ENCODE measurements at places on chromosomes 4 and X.

DNA sequence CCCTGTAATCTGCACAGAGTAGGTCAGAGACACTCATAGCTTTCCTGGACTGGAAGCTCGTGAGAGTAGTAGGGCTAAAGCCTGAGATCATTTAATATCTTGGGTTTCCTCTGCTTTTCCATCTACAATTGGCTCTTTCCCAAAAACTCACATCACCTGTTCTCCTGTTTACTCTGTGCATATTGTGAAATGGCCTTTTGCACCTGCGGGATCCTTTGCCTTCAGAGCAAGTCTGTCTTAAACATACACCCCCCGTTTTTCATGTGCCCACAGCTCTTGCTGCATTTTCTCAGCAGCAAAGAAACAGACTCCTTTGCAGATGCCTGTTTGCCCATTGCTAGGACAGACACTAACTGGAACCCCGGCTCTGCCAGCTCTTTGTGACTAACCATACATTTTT is 608.3 kb upstream of the PCDH10 start:
- DNase-seq = no peak

- no peak for DNase-seq
Measured at GRCh38 chr4:36206012-36206411, 38.3 kb downstream of the ARAP2 start.

- DNase-seq = no peak
Measured at GRCh38 chr4:147943159-147943638, 211.3 kb downstream of the ARHGAP10 start.

- DNase-seq = no peak
Measured at GRCh38 chr4:107391630-107392028, 328.4 kb downstream of the PAPSS1 start.

DNA sequence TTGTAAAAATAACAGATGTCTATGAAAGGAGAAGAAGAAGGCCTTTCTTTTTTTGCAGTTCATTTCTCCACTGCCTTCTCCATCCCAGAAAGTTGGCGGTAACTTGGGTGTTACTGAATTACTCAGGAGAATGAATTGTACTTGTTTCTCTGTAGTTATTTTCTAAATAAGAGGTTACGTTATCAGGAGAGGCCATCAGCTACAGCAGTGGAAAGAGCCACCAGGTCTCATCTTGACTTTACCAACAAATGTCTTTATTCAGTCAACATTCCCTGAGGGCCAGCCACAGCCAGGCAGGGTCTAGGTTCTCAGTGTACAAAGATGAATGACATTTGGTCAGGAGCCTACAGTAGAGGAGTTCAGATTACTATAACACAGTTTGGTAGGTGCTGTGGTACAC is 8.1 kb downstream of the HADH start:
- DNase-seq = no peak

DNA sequence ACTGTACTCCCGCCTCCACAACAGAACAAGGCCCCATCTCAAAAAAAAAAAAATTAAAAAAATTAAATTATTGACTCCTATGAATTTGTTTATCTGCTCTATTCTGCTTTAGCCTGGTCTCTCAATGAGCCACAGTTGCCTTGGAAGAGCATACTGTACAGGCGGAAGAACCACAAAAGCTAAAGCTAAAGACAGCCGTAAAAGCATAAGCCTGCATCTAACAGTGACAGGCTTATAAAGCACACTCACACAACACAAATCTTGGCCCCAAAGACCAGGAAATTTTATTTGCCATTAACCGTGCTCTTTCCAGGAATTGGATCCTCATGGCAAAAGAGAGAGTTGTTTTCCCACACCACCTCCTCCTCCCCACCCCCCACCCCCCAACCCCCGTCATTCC is 53.5 kb upstream of the KLF3 start:
- no peak for DNase-seq

GRCh38 chrX:50103866-50104566 is 96.8 kb downstream of the AKAP4 start:
- peak; percentile 10 for DNase-seq

DNA sequence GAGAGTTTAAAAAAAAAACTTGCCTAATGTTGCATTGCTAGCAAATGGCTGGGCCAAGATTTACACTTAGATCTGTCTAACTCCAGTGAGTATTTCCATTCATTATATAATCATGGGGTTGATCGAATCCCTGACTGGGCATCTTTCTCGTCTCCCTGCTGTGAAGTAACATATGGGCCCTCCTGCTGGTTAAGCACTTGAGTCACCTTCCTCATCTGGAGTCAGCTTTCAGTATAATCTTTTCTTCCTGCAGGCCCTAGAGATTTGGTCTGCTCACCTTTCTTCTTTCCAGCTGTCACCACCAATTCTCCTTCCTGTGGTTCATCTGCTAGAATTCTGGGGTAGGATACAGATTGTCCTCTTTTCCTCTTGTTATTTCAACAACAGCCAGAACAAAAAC is 41.6 kb downstream of the TIGD2 start:
- peak; percentile 17 for DNase-seq

DNA sequence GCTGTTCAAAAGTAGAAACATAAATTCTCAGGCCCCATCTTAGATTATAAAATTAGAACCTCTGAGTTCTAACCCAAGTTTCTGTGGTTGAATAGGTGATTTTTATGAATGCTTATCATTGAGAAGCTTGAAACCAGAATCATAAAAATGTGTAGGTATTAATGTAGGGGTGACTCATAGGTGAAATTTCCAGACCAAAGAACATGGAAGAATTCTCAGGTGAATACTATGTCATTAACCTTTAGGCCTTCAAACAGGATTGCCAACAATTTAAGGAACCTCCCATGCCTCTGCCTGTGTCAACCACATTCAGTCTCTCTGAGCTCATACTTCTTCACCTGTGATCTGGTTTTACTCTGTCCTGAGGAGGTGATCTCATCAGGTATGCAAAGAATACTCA is 177.8 kb downstream of the NPFFR2 start:
- no peak for DNase-seq

- peak; percentile 35 for DNase-seq
Measured at GRCh38 chrX:19863857-19864223, 23.6 kb downstream of the SH3KBP1 start.

DNA sequence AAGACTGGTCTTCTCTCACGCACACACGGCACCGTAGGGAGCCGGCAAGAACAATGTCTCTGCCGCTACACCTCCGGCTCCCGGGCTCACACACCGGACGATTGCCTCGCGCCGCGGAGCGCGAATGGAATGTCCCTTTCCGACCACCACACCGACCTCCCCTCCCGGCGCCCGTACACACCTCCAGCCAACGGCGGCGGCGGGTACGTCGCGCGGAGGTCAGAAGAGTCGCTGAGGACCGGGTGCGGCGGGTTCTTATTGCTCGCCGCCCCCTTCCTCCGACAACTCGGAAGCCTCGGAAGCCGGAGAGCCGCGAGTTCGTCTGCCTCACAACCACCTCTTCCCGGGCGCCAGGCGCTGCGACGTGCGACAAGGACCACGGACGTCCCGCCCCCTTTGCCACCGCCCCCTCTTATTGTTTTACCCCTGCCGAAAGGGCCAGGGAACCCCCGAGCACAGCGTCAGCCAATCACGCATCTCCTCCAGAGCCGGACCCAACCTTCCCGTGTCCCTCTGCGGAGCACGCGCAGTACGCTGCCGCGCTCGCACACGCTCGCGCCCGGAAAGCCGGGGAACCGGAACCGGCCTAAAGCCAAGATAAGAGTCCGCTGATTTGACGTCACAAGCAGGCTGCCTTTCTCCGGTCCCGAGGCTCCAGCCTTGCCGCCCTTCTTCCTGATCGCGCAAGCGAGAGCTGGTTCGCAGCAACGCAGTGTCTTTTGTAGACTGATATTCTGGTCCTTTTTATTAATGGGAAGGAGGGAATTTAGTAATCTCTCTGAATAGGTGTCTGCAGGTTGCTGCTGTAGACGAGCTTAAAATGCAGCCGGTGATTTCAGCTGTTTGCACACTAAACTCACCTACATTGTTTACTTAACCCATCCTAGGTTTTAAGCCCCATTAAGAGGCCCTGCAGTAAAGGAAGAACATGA is at the start of gene G3BP2:
Gene G3BP2 (minus strand): TSS at position 385 of the 932 bp plus-strand sequence. CDS start 11,386 bp downstream, outside the sequence.
- DNase-seq = peak; percentile 98

GRCh38 chr4:188372829-188373228 is 233.6 kb downstream of the TRIML1 start:
- DNase-seq = peak; percentile 32

- DNase-seq = no peak
Measured at GRCh38 chr4:13527981-13528820, 16.1 kb downstream of the NKX3-2 start.

DNA sequence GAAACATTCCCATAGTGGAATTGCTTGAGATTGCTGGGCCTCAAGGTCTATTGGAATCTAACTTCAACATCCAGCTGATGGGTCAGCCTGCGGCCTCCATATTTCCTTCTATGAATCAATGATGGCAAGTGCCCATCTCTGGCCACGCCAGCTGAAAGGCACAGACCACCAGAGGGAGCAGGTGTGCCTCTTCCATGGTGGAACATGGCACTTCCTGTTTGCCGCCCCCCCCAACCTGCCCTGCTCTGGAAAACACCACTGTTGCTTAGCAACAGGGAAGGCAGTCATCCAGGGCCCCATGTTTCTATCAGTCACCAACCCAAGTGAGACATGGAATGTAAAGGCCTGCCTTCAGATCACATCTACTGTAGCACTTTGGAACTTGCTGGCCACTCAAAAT is 11.6 kb downstream of the PAGE4 start:
- peak; percentile 51 for DNase-seq

GRCh38 chr4:53571936-53572599 is 19.2 kb downstream of the LNX1 start:
- DNase-seq = no peak

DNA sequence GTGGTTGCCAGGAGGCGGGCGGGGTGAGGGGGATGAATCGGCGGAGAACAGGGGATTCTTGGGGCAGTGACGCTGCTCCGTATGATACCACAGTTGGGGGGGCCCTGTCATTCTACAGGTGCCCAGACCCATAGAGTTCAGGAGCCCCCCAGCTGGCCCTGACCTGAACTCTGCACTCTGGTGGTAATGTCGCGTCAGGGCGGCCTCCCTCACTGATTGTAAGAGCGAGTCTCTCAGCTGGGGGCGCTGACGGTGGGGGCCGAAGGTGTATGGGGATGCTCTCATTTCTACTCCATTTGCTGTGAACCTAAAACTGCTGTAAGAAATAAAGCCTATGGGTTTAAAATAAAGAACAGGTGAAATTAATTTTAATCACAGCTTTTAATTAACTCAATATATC is 91.8 kb upstream of the PSAPL1 start:
- no peak for DNase-seq

GRCh38 chrX:39795605-39796004 is 302.2 kb downstream of the BCOR start:
- no peak for DNase-seq

DNA sequence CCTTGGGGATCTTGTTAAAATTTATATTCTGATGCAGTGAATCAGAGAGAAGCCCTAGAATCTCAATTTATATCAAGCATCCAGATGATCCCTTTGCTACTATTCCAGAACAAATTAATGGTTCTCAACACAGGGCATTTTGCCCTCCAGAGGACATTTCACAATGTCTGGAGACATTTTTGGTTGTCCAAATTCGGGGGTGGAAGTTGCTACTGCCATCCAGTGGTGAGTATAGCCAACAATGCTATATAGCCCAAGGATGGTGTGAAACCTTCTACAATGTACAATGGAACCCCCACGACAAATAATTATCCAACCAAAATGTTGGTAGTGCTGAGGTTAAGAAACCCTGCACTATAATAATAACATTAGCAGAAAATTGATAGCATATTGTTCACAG is 2440.0 kb downstream of the PCDH7 start:
- DNase-seq = peak; percentile 55

GRCh38 chr4:13126976-13127910 is 356.9 kb downstream of the RAB28 start:
- no peak for DNase-seq

GRCh38 chr4:55372259-55372658 is 23.5 kb upstream of the TMEM165 start:
- DNase-seq = peak; percentile 85

DNA sequence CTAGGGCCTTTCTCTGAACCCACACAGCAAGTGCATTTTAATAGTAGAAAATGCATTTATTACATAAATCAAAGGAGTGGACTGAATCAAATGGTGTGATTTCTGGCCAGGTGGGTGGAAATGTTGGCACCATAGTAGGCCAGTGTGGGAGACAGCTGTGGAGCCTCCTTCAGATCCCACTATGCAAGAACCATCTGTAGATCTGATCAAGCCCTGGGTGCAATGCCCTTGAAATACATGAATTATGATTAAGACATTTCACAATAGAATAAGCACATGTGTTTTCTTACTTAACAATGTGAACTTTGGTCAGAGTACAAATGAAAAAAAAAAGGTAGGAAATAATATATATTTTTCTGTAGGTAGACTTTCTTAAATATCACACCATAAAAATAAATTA is 204.3 kb downstream of the PCDH7 start:
- no peak for DNase-seq

- DNase-seq = no peak
Measured at GRCh38 chr4:43357252-43357974, 464.9 kb downstream of the GRXCR1 start.

- no peak for DNase-seq
Measured at GRCh38 chr4:121514443-121514842, 133.6 kb upstream of the QRFPR start.

DNA sequence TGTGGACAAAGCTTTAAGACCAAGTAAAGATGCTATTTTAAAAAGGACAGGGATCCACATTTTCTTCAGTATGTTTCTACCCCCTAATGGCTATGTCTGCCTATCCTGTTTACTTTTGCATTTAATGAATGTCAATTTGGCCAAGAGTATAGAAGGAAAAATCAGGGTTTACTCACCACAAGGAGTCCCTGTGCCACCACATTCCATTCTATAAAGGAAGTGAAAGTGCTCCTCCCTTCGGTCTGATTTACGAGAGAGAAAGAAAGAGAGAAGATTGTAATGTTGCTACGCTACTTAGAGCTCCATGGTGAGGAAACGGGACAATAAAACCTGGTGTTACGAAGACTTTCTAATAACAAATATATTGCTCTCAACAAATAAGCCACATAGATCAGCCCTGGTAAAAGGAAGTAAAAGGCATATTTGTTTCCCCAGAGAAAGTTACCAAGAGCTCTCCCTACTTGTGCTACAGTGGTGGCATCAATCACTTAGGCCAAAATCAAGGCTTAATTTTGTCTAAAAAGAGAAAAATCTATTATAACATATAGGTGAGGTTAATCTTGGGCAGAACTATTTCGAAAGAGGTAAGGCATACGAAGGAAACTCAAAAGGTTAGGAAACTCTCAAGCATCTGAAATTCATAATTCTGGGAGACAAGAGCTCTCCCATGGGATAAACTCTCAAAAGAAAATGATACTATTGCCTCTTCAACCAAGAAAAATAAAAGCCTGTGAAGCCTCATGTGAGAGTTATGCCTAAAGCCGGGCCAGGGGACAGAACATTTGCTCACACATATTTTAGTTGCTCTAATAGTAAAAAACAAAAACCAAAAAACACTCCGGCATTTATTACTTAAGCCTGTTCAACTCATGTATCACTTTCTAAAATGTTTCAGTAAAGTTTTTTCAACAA is 29.5 kb downstream of the TAPT1 start:
- DNase-seq = peak; percentile 82
